ENCODE measurements at places on chromosomes 12 and 14.

DNA sequence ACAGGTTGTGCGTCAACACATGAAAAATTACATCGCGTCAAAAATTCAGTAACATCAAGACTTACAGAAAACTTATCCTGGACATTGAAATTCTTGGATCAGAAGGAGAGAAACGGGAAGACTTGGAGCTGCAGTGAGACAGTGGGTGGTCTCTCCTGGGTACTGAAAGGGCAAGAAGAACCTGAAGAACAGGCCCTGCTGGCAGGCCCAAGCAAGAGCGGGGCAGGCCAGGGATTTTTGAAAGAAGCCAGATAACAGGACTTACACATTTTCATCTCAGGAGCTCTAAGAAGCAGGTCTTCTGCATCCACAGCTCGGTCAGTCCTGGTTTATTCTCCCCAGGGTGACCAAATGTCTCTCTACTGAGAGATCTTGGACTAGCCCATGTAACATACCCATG is 466.5 kb upstream of the SOX5 start:
- DNase-seq, result no peak

DNA sequence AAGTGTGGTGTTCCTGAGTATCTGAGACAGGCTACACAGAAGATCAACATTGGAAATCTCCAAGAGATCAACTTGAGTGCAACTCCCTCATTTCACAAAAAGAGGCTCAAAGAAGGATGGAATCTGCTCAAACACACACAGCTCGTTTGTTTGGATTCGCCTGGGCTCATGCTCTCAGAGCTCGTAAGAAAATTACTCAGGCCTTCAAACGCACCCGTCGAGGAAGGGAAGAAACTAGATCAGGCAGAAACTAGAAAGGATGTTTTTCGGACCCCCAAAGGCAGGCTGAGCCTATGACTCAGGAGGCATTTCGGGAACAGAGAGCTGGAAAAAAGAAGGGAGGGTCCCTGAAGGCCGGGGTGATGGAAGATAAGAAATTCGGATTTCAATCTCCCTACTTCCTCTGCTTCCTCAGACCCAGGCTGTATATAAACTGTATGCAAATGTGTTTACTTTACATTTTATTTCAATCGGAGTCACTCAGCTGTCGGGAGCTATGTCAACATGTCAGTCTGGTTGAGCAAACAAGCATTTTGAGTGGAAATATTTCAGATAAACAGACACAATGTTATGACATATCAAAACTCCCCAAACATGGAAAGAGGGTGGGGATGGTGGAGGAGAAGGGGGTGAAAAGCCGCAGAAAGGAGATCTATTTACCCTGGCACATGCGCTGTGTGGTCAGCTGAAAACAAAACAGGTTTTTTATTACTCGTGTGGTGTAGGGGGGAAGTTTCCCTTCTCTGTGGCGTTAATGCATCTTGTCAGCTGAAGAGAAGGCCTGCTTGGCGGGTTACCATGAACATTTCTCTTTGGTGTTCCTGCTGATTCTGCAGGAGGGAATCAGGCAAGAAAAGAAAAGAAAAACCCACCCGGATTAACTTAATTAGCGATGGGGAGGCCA is 129.1 kb upstream of the TBX3 start:
- no peak for DNase-seq

DNA sequence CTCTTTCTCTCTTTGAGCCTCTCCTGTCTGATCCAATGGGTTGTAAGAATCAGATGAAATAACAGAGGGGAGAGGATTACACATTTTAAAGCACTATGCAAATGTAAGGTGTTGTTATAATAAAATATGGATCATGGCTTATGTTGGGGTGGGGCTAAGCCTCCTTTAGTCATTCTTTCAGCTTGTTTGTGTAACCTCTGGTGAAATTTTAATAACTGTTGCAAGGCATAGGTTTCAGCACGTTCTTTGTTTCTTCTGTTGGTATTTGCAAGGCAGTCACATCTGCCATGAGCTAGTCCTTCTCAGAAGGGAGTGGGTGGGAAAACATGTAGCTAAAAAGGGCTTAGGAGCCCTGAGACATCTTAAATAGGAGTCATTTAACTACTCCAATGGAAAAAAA is 74.8 kb upstream of the FRMD6 start:
- DNase-seq, result no peak

DNA sequence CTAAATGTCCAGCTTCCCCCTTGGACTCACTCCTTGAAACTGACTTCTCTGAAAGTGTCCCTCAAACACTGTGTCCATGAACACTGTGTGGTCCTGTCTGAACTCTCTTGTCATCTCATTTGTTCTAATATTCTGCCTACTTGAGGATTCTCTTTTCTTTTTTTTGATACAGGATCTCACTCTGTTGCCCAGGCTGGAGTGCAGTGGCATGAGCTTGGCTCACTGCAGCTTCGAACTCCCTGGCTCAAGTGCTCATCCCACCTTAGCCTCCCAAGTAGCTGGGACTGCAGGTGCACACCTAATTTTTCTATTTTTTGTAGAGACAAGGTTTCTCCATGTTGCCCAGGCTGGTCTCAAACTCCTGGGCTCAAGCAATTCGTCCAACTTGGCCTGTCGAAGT is 4.9 kb upstream of the HEBP1 start:
- DNase-seq, result no peak

DNA sequence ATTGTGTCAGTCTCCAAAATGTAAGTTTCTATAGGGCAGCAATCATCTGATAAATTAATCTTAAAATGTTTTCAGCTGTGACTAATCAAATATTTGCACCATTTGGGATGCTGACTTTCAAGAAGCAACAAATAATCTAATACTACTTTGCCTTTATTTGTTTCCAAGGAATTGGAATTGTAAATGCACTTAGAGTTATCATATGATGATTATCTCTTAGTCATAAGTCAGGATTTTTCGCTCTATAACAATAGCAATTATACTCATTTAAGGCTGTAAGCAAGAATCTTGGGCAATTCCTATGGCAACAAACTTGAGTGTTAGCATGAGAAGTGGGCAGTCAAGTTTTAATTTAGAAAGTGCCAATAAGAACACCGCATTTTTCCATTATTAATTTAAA is 13.0 kb upstream of the BAZ1A start:
- DNase-seq, result no peak

GRCh38 chr14:22474730-22475351 is 114.2 kb downstream of the DAD1 start:
- no peak for DNase-seq

- no peak for DNase-seq
Observed at GRCh38 chr12:39205969-39206368, 237.0 kb downstream of the KIF21A start.

DNA sequence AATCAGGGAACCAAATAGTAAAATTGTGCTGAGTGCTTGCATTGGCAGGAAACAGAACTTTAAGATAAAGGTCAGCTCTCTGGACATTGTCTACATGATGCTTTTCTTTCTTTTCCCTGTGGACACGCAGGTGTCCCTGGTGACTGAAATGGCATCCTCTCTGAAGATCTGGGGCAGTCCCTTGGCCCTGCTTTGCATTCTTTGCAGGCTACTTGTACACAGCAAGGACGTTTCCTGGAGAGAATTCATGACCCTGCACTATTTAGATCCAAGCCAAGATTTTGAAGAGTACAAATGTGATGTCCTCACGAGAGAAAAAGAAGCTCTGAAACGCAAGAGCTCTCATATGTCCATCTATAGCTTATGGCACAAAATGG is 11.3 kb upstream of the EDDM3A start:
- DNase-seq, result no peak

- DNase-seq, result no peak
Observed at GRCh38 chr12:104515899-104516298, 59.2 kb downstream of the CHST11 start.
